ENCODE measurements at places on chromosomes 16 and 17.

GRCh38 chr16:29683543-29684090 is 4.6 kb downstream of the QPRT start:
- no peak for DNase-seq

GRCh38 chr16:17812771-17813170 is 342.0 kb upstream of the XYLT1 start:
- no peak for DNase-seq

DNA sequence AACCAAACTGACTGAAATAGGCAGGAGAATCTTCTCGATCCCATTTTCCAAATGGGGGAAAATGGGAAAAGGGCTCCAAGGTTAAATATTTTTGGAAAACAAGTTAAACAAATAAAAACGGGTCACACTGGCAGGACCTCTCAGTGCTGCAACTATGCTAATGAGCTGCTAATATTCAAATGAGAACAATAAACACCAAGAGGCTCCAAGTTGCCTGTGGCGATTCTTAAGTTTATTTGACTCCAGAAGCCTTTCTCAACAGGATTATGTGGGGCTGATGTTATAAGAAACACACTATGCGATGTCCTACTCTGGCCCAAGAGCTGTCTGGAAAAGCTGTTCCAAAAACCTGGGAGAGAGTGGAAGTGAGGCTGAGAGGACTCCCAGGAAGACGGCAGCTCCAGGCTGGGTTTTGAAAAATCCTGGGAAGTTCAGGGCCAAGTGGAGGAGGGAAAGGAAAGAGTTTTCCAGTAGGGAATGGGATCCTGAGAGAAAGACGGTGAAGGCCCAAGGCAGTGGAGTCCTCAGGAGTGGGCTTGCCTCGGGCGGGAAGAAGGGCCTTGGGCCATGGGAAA is 21.4 kb downstream of the WNT3 start:
- DNase-seq = no peak

DNA sequence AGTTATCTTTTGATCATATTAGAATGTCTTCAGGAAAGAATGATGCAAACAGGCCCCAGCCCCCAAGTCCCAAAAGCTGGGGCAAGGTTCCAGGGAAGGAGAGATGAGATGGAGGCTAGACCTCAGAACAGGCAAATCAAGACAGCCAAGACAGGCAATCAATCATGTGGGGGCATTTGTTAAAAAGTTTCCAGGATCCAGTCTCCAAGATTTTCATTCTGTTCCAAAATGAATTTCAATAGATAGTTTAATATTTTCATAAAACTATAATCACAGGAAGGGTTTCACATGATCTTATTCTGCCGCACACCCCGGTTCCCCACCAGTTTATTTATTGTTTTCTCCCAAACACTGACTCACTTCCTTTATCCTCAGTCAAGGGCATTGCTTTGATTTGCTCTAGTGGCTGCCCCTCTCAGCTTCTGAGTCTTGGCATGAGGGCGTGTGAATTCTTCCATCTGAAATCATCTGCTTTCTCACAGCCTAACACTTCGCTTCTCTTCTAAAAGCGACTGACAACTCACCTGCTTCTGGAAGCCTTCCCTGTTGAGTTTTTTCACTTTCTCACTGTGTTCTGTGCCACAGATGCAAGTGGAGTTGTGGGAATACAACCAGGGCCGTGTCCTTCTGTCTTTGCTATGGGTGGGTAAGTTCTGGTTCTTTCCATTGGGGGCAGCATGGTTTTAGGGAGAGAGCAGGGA is 12.2 kb upstream of the TERF2 start:
- DNase-seq = peak; percentile 53

- no peak for DNase-seq
Measured at GRCh38 chr16:22788193-22788530, 25.8 kb upstream of the HS3ST2 start.

DNA sequence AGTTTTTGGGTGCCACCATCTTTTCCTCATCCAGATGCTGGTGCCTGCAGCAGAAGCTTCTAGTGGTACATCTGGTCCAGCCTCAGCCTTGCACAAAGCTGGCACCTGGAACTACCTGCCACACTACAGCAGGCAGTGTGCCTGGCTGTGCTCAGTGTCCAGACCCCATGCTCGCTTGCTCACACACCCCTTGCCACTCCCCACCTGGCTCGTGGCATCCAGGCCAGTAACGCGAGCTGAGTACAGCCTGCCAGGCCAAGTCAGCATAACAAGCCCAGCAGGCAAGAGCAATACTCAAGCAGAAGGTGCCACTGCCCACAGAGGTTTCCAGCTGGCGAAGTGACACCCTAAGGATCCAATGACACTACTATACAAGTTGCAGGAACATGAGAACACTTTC is 29.7 kb upstream of the KIF2B start:
- DNase-seq = no peak

- no peak for DNase-seq
Measured at GRCh38 chr17:57037411-57037810, 47.6 kb upstream of the AKAP1 start.

GRCh38 chr16:82071421-82071820 is 36.4 kb downstream of the HSD17B2 start:
- DNase-seq = no peak

DNA sequence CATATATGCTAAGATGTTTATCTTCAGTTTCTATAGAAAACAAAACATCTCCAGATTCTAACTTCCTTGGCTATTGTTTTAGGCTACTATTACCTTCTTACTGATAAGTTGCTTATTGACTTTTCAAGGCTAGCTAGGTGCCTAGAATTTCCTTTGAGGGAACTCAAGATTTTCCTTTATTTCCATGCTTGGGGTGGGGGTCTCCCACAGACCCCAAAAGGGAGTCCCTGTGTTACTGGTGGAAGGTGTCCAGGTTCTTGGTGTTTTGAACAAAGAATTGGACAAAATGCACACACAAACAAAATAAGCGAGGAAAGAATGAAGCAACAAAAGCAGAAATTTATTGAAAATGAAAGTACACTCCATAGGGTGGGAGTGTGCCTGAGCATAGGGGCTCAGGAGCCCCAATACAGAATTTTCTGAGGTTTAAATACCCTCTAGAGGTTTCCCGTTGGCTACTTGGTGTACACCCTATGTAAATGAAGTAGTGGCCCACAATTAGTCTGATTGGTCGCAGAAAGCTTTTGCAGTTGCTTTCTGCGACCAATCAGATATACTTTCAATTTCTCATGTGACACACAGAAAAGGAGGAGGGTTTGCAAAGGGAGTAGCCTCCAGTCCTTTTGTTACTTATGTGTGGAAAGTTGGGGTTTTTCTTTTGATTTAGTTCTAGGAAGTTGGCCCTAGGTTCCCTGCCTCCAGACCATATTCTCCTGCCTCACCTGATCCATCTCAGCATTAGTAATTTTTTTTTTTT is 67.5 kb downstream of the MARF1 start:
- DNase-seq = no peak

- DNase-seq = no peak
Measured at GRCh38 chr16:10362077-10362863, 23.6 kb upstream of the ATF7IP2 start.

DNA sequence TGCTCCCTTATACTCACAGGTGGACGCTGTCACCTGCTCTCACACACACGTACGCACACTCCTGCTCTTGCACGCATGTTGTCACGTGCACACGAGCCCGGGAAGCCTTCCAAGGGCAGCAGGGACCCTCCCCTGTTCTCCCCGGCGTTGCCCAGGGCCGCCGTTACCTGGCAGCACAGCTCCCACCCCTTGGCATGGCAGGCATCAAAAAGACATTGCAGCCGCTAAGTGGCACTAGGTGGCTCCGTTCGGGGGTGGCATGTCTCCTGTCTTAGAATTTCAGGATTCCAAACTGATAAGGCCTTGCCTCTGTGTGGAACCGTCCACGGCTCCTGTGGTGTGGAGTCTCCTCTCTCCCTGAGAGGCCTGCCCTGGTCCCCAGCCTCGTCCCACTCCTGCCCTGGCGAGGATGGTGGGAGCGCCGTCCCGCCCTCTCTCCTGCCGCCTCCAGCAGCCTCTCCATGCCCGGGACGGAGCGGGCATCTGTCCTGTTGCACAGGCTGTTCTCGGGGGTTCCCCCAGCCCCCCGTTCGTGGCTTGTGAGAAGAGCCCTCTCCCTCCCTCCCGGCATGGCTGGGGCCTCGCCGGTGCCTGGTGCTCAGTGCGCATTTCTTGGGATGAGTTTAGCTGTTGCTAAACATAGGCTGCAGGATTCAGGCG is 126.7 kb upstream of the GSE1 start:
- no peak for DNase-seq

DNA sequence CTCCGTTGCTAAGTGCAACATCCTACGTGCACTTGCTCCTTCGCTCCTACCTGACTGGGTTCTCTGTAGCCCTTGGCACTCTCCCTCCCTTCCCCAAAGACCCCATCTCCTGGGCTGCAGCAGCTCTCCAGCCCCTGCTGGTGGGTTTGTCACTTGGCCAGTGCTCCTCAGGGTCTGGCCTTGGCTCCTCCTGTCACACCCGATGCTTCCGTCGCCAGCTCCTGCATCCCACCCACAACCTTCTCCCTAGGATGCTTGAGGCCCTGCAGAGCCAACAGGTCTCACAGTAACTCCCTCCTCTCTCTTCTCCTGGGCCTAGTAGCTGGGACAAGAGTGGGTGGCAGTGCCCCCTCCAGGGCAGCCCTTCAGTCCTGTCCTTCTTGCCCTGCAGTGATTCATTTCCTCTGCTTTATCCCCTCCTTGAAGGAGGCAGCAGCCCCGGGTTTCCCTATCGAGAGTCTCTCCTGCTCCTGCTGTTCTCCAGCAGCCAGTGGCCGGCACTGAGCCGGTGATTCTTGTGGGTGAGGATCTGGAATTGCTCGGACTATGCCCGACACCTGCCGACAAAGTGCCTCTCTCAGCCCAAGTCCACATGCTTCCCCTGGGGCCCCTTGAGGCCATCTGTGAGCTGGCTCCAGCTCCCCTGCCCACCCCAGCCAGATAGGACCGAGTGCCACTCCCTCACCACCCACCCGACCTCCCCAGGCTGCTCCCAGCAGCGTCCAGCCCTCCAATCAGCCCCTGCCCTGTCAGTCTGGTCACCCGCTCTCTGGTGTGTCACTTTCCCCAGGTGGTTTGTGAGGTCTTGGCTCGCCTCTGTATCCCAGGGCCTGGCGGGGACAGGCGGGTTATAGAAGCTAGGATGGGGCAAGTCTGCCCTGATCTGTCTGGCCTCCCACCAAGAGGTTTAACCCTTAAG is 3.8 kb downstream of the LITAFD start:
- peak; percentile 64 for DNase-seq

GRCh38 chr16:87724490-87725291 is 41.1 kb downstream of the KLHDC4 start:
- no peak for DNase-seq

DNA sequence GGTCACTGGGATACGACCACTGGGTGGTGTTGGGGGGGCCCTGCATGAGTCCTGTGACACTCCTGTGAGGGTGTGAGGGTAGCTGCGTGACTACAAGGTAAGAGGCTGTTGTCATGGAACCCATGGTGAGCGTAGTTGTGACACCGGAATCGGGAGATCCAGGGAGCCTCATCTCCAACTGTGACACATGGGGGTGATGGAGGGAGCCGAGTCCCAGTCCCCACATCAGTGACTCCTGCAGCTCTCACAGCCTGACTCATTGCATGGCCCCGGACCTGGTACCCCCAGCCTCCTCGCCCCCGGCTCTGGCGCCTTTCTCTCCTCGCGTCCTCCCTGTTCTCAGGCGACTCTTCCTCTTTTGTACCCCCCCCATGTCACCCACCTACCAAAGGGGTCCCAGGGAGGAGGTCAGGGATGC is 14.2 kb downstream of the CDH16 start:
- peak; percentile 37 for DNase-seq

DNA sequence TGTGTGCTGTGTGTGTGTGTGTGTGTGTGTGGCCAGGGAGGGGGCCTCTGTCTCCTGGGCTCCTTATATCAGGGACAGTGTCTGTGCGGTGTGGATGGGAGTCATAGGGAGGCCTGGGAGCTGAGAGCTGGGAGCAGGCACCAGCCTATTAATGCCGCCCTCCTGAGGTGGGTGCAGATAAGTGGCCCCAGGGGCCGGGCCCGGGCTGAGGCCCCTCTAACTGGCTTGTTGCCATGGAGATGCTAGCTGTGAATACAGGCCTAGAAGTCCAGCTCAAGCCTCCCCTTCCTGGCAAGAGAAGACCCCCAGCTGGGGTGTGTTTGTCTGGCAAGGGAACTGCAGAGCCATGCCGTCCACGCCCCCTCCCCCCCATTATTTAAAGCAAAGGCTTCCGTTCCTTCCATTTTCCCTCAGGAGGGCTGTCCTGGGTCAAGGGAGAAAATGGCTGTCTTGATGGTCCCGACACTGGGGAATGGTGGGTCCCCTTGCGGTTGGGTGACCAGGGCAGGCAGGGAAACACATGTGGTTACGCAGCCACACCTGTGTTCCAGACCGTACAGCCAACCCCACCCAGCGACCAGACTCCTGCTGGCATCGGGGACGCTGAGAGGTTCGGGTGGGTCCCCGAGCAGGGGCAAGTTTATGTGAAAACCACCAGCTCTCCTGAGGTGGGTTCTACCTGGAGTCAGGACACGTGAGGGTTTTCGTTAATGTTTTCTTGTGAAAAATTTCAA is 141.1 kb downstream of the MRM1 start:
- no peak for DNase-seq

DNA sequence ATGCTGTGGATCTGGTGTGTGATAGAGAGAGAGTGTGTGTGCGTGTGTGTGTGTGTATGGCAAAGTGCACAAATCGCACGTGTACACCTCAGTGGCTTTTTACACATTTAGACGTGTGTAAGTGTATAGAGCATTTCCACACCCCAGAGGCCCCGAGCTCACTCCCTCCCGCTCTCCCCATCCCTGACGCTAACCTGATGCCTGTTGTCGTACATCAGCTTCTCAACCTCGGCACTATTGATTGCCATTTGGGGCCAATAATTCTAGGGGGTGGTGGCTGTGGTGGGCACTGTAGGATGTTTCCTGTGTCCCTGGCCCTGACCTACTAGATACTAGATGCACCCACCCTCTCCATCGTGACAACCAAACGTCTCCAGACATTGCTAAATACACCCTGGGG is 30.4 kb upstream of the CRISPLD2 start:
- no peak for DNase-seq

DNA sequence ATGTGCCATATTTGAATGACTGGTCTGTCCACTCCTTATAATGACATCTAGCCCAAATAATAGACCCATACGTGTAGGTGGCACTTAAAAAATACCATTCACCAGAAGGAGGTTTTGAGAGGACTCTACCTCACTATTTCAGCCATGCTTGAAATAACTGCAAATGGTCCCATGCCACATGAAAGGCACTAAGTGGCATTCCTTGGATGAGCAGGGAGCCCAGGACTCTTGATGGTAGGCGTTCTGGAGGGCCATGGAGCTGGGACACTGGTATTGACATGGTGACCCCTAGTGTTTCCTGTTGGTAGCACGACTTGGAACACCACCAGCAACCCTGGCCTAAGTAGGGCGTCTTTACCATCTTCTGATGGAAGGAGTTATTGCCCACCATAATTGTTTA is 148.7 kb upstream of the ZFHX3 start:
- DNase-seq = peak; percentile 77

- no peak for DNase-seq
Measured at GRCh38 chr16:8729779-8730334, 55.4 kb downstream of the ABAT start.
